ENCODE measurements at places on chromosomes 2 and 18.

DNA sequence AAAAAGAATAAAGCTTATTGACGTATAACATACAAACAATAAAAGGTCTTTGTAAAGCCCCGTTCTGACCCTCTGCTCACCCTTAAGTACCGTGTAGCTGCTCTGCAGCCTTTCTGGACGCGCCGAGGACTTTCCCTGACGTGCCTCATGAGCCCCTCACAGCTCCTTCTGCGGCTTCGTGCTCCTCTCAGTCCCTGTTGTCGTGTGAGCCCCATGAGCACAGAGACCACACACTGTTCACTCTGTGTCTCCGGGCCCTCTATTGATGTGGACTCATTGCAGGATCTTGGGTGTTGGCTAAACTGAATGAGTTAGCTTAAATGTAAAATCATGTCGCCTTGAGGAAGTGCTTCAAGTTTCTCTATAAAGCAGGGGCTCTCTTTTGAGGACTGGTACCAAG is 43.6 kb upstream of the INHBB start:
- no peak for DNase-seq

DNA sequence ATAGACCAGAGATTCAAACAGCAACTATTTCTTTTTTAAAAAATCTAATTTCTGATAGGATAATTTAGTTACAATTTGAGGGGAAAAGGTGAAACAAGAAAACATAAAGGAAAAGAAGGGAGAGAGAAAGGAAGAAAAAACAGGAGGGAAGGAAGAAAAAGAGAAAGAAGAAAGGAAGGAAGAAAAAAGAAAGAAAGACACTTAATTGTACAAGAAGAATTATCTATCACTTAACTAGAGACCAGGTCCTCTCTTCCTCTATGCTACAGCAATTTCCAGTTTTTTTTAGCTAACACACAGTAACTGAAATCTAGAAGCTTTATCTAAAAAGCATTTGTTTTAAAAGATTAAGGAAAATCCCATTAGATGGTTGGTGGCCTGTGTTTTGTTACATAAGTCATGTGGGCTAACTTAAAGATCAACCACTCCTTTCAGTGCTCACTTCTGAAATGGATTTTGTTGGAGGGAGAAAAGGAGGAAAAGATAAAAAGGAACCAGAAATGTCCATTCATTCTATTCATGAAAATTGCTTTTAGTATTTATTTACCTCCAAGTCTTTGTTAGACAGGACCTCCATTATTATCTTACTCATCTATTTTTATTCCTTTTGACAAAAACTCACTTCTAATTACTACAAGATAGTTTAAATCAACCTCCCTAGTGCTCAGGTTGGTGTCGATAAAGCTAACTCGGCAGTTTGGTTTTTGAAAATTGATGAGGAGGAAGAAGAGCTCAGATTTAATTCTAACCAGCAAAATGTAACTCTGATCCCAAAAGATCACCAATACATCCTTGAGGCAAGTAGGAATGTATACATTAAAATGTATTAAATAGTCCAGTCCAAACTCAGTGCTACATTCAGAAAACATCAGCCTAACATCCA is 251.5 kb upstream of the FN1 start:
- DNase-seq, result no peak

DNA sequence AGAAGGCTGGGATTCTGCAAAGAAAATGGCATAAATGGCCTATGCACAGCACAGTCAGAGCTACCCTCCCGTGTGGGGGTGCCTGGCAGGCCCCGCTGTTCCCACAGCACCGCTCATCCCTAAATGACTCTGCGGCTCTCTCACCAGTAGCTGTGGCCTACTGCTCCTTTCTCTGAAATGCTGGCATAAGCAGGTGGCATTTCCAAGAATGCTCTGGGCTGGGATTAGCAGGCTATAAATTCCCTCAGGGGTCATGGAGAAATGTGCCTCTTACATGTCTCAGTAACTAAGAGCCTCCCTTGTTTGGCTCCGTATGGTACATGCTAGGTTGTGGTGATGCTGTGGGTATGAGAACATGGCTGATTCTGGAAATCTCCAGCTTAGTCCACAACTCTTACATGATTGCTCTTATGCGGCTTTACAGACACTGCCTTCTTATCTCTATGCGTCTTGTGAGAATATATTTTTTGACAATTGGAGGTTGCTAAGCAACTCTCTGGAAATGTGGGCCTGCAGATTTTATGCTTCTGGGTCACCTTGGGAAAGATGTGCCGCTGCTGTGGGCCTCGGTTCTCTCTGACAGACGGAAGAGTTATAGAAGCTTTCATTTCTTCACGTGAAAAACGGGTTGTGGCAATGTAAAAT is 80.3 kb upstream of the GATA6 start:
- DNase-seq, result no peak

- DNase-seq, result no peak
These were observed 95.5 kb upstream of the AGAP1 start for GRCh38 chr2:235398321-235398720.

Data from T-helper 9 cell (primary cell).